ENCODE measurements at places on chromosomes 16 and 17.

- no peak for DNase-seq
These were observed 12.2 kb upstream of the KCNJ2 start for GRCh38 chr17:70157151-70157550.

GRCh38 chr16:25031132-25031440 lies 15.9 kb upstream of the ARHGAP17 start:
- no peak for DNase-seq

DNA sequence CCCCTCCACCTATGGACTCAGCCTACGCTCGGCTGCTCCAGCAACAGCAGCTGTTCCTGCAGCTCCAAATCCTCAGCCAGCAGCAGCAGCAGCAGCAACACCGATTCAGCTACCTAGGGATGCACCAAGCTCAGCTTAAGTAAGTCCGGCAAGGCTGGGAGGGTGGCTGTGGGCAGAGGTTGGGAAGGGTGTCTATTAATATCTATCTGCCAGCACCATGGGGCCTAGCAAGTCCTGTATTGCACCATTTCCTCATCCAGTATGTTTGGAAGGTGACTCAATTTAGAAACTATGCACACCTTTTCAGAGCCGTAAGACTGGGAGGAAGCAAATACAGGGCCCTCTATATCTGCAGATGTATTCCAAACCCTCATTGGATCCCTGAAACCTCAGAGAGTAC lies 45.0 kb upstream of the ARHGAP44 start:
- no peak for DNase-seq

GRCh38 chr16:7167626-7168025 lies 165.0 kb upstream of the RBFOX1 start:
- DNase-seq, result no peak

DNA sequence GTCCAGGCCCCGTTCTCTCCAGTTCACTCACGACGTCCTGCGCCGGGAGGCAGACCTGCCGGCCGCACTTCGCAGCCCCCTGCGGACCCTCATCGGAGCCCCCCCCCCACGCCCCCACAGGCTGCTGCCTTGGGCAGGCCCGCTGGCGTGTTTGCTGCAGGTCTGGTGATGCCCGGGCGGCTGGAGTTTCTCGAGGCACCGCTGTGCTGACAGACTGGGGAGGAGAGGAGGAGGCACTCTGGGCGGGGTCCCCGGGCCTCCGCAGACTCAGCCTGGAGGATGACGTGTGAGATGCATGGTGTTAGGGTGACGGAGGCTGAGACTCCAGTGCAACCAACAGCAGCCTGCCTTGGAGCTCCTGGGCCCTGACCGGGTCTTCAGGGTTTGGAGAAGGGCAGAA lies 24.1 kb downstream of the BAIAP2 start:
- no peak for DNase-seq

GRCh38 chr16:83626676-83627075 lies 181.1 kb upstream of the HSBP1 start:
- DNase-seq, result no peak

DNA sequence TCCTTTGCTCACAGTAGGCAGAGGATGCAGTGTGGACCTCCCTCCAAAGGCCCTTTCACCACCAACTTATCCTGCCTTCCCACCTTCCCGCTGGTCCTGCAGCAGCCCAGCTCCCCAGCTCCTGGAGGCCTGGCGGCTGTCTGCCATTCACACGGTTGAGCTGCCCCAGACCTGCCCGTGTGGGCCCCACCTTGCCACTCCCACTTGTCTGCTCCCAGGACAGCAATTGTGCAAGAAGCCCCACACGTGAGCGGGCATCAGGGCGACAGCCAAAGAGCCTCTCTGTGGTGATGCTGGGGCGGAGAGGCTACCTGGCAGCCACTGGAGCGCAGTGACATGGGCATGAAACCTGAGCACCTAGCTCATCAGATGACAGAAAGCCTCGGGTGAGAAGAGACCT lies 248.6 kb upstream of the MAF start:
- DNase-seq, result no peak

- no peak for DNase-seq
These were observed 6.1 kb downstream of the SLC35G3 start for GRCh38 chr17:35188111-35188510.

GRCh38 chr17:17680477-17681186 lies 626 bp upstream of the RAI1 start:
- DNase-seq, result no peak

DNA sequence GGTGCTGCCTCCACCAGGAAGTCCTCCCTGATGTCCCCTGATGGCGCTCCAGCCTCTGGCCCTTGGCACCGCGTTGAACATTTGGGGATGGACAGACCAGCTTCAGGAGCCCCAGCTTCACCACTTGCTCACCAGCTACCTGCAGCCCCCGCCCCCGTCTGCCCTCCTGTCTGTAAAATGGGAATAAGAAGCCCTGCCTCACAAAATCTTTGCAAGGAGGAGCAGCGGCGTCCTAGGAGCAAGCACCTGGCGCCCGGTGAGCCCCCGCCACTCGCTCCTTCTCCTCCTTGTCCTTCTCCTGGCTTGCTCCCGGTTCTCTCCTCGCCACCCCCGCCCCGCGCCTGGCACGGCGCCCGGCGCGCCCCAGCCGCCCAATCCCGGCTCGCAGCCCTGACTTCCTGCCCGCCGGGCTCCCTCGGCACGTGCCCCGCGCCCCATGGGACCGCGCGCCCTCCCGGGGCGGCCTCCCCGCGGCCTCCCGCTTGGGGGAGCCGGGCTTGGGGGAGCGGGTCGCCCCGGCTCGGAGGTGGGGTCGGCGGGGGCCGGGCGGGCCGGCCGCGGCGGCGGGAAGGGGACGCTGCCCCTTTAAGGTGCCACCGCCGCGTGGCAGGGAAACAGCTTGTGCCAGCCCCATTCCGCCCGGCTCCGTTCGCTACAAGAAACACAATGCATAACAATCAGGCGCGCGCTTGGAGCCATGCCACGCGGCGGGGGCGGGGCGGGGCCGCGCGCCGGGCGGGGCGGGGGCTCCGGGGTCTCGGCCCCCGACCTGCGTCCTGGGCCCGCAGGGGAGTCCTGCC lies 9.1 kb upstream of the PPP1R1B start:
- DNase-seq, result no peak

- DNase-seq, result no peak
These were observed 398.5 kb downstream of the RBFOX1 start for GRCh38 chr16:7731141-7731540.

DNA sequence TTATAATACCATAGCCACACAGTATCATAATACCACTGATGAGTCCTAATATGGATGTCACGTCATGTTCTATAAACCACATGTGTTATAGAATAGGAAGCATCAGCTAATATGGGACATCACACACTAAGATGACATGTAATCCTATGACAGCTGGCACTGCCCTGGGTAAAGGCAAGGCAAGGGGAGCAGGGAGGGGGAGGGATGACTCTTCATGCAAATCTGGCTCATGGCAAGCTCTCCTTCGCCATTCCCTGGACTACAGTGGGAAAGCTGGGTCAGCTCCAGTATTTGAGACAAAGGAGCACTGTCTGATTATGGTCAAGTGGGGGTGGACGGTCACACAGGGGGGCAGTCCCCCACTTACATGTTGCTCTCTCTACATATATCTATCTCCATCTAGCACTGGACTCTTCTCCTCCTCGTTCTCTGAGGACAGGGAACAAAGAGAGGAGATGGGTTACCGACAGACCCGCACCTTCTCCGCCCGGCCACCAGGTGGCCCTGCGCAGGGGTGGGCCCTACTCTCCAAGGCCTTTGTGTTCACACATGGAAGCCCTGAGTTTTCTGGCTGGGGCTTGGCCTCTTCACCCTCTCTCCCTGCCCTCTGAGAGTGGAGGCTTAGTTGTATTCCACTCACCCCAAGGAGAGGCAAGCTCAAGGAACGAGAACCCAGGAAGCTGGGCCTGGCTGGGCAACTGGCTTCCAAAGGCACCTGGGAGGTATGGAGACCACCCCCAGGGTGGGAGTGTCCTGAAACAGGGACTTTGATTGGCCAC lies 23.4 kb upstream of the MPO start:
- DNase-seq, result no peak

GRCh38 chr17:32142857-32143526 lies 690 bp downstream of the RHOT1 start:
- DNase-seq, result peak; percentile 36

DNA sequence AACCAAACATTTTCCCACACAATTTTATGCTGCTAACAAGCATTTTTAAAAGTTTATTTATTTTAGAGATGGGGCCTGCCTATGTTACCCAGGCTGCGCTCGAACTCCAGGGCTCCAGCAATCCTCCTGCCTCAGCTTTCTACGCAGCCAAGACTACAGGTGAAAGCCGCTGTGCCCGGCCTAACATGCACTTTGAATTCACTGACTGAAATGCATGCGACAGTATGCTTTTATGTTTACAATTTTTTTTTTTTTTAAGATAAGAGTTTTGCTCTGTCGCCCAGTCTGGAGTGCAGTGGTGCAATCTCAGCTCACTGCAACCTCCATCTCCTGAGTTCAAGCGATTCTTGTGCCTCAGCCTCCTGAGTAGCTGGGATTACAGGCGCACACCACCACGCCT lies 47.8 kb downstream of the MAP1LC3B start:
- no peak for DNase-seq

DNA sequence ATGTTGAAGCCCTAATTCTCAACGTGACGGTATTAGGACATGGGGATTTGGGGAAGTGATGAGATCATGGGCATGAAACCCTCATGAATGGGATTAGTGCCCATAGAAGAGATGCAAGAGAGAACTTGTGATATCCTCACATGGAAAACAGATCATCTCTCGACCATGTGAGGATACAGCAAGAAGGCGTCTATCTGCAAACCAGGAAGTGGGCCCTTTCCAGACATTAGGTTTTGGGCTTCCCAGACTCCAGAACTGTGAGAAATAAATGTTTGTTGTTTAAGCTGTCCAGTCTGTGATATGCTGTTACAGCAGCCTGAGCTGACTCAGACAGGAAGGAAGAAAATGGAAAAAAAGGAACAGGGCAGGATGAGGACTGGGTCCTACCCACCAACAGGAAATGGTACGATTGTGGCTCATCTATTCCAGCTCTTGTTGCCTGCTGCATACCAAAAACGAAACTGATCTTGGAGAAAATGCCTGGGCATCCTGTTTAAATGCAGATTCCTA lies 21.9 kb upstream of the SSTR2 start:
- no peak for DNase-seq

- no peak for DNase-seq
These were observed 3.9 kb upstream of the TRIM25 start for GRCh38 chr17:56917559-56918296.

DNA sequence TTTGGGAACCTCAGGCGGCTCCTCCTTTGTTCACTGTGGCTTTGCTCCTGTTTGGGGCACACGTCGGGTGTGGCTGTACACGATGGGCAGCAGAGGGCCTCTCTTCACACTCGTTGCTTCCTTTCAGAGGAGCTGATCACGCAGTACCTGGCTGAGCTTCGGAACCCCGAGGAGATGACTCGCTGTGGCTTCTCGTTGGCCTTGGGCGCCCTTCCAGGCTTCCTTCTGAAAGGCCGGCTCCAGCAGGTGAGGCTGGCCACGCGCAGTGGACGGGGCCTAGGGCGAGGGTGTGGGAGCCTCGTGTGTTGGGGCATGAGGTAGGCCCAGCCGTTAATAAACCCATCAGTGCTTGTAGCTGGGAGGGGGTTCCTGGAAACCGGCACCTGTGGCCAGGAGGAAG lies 85.0 kb upstream of the ZNF750 start:
- no peak for DNase-seq

- DNase-seq, result no peak
These were observed 42.4 kb upstream of the DOC2B start for GRCh38 chr17:223723-224471.

- DNase-seq, result no peak
These were observed 1.0 kb upstream of the HOXB8 start for GRCh38 chr17:48615963-48616716.

DNA sequence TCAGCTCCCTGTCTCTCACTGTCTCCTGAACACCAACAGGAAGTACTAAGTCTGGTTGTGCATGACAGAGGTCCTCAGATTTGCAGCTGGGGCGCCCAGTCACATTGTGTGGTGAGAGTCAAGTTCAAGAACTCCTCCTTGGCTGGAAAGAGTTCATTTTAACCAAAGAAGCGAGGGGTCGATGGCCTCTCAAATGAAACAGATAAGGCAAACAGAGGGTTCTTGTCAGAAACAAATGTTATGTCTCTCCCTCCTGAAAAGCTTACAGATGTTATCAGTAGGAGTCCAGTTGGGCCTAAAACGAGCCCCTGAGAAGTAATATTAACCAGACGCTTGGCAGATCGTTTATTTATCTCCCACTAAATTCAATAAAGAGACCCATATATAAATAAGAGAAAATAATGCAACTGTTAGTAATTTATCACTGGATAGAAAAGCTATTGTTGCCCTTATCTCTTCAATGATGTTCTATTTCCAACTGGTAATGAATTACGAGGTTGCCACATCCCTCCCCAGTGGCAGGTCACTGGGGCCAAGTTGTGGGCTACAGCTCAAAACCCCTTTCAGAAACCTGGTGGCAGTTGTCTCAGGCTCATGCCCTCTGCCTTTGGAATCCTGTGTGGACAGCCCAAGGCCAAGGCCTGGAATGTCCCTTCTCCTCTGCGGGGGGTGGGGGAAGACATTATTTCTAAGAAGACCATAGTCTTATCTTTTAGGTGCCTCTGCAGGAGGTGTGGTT lies 307.5 kb upstream of the DYNLRB2 start:
- no peak for DNase-seq
